ENCODE measurements at places on chromosomes 11 and 22. TPM values are rescaled to one million over a fixed set of nuclear protein-coding genes. Genes with fewer than 3 reads are reported as not detected.

ALDH3B1 gene
- polyA plus RNA-seq = 2.2 TPM

DNA sequence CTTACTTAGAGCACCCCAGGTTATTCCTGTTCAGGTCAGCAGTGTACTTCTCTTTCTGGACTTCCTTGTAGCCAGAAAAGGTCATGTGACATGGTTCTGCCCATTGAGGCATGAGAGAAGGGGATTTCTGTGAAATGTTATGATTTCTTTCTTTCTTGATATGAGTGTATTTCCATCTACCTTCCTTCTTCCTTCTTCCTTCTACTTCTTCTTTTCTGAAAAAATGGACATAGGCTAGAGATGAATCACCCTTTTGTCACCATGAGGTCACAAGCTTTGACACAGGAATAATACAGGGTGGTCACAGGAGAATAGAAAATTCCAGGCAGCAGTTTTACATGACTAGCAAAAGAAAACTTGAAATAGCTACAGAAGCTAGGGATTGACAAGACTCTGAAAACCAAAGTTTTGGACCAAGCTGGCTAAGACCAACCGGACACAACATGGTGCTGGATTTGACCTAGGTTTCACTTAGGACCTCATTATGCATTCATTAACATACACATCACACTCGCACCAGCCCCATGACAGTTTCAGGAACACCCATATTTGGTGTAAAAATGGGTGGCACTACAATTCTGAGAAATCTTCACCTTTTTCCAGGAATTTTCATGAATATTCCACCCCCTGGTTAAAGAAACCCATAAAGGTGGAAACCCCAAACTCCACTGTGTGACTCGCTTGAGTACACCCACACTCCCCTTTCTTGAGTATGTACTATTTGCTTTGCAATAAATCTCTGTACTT lies 21.2 kb upstream of the MAP6 start:
- DNase-seq = no peak

- no peak for DNase-seq
Measured at GRCh38 chr22:20588092-20588842, 80.9 kb downstream of the MED15 start.

DNA sequence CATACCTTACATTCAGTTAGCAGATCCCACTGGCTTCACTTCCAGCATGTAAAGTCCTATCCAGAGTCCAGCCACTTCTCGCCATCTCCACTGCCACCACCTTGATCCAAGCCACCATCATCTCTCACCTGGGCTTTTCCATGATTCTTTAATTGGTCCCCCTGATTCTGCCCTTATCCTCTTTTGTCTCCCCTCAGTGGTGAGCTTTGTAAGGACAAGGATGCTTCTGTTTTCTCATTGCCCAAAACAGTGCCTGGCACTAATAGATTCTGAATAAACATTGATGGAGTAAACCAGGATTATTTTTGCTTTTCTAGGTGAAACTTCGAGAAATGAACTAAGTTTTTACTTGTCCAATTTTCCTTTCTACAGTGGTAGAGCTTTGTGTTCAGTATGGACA lies 4.4 kb downstream of the POLA2 start:
- no peak for DNase-seq

- DNase-seq = no peak
Measured at GRCh38 chr11:104661471-104661870, 236.8 kb downstream of the CASP12 start.

DNA sequence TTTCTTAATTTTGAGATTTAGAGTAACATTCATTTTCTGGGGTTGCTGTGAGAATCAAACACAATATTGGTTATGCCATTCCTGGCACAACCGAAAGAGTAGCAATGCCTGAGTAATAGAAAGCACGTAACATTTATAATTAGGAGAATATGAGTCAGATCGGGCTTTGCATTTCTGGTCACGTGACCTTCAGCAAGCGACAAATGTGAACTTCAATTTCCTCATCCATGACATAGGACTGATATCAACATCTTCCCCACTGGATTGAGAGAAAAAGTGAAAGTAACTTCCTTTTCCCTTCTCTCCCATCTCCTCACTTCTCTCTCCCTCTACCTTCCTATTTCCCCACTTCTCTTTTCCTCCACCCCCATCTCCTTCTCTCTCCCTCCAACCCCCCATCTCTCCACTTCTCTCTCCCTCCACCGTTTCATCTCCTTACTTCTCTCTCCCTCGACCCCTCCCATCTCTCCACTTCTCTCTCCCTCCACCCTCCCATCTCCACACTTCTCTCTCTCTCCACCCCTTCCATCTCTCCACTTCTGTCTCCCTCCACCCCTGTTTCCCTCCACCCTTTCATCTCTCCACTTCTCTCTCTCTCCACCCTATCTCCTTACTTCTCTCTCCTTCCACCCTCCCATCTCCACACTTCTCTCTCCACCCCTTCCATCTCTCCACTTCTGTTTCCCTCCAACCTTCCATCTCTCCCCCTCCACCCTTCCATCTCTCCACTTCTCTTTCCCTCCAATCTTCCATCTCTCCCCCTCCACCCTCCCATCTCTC lies 33.5 kb upstream of the CAT start:
- DNase-seq = no peak

Data from right renal cortex interstitium (tissue), 3 donors.